ENCODE measurements at places on chromosomes 11 and 22. TPM values are rescaled to one million over a fixed set of nuclear protein-coding genes. Genes with fewer than 3 reads are reported as not detected.

Gene TMEM25
- 26.1 TPM for polyA plus RNA-seq

Gene BAIAP2L2
- 5.8 TPM for polyA plus RNA-seq

Gene MMP8
- polyA plus RNA-seq: not detected

Gene ACR
- 0.51 TPM for polyA plus RNA-seq

Gene IZUMO1R
- not detected for polyA plus RNA-seq

Gene RIMBP3C
- polyA plus RNA-seq: 0.52 TPM

Measured in renal cortex interstitium (tissue), 15 donors.